ENCODE measurements at places on chromosomes 12 and 14.

DNA sequence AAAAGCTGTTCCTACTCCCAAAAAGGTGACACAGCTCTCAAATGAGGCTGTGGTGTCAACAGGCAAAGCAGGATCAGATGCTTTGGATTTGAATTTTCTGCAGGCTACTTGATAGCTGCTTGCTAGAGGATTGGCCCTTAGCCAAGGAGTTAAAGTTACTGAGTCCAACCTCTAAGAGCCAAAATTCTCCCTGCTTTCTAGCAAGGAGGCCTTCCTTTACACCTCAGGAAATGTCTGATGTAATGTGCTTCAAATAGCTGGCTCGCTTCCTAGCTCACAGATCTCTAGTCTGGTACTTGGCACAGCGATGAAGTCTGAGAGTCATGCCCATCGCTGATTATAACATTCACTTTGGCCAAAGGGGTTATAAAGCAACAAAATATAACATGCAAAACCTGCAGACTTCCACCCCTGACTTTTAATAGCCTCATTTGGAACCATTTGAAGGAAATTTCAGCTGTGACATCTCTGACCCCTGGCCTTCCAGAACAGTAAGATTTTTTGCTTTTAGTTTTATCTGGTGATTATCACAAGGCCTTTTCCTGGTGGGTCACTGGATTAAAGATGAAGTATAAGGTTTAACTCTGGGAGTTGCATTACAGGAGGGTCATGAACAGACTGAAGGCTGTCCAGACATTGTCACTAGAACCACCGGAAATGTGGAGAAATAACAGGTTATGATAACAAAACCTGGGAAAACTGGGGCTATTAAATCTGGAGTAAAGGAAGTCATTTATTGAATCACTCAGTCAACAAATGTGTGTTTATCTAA, 189.7 kb downstream of the EPS8 start:
- no peak for DNase-seq

DNA sequence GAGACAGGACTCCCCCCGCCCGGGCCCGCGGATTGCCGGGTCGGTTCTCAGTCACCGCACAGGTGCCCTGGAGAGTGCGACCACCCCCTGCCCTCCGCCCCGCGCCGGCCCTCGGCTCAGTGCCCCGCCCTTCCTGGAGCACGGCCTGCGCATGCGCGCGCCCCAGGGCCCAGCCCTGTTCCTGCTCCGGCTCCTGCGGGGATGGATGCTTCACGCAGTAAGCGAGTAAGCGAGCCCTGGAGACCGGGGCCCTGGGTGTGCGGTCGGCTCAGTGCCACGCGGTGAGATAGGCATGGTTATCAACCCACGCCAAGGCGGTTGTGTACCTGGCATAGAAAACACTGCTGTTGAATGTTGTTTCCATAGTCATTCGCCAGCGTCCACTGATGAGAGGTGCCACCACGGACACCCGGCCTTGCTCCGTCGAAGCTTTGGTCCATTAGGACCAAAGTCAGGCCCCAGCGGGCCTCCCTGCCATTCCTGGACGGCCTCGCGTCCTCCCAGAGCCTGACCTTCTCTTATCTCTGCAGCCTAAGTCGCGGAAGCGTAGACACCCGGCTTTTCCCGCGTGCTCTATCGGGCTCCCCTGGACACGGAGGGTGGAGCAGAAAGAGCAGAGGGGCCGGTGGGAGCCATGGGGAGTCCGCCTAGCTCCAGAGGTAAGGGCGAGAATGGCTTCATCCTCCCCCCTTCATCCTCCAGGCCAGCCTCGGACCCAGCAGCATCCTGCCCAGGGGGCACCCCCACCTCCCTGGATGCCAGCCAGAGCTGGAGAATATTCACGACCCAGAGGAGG, 90.6 kb downstream of the PAPOLA start:
- peak; percentile 19 for DNase-seq

GRCh38 chr12:115811929-115812328, 465.6 kb downstream of the MED13L start:
- DNase-seq = no peak

GRCh38 chr12:2959505-2960389, 550 bp downstream of the TEAD4 start:
- peak; percentile 4 for DNase-seq

DNA sequence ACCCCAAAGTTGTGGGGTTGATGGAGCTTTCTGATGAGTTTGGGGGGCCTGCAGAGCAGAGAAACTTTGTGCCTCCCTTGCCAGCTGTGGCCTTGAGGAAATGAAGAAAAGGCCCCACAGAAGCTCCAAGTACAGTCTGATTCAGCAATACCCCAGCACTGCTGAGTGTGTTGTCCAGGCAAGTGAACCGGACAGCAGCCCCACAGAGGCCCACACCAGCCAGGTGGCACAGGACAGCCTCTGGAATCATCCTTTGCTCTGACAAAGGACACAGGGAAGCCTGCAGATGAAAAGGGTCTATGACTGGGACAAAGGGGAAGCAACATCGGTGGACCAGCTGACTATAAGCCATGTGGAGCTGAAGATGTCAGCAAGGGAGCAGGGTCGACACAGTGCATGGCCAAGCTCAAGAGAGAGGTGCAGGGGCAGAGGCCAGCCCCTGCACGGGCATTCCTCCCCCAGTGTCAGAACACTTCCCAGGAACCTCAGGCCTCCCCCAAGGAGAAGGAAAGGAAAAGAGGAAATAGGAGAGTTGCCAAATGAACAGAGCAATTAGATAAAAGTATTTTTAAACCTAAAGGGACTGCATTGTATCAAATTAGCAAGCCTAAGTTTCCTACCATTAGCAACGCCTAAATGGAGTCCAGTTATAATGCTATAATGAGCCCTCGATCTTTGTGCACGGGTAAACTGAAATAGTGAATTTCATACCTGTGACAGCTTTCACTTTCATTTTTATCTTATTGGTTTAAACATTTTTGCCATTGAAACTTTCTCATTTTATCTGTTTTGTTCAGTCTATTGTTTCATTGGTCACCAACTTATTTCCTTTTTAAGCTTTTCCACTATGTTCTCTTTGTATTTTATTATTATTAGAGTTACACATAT, 46.3 kb upstream of the PTGDR start:
- DNase-seq = no peak

- no peak for DNase-seq
Measured at GRCh38 chr12:32039917-32040575, 66.6 kb upstream of the BICD1 start.

DNA sequence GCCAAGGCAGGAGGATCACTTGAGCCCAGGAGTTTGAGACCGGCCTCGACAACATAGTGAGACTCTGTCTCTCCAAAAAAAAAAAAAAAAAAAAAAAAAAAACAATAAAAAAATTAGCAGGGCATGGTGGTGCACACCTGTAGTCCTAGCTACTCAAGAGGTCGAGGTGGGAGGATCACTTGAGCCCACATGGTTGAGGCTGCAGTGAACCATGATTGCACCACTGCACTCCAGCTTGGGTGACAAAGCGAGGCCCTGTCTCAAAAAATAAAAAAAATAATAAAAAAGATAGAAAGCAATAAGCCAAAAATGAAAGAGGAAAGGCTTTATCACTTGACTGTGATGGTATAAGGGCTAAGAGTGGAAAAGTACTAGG, 10.2 kb upstream of the PEBP1 start:
- DNase-seq = no peak

DNA sequence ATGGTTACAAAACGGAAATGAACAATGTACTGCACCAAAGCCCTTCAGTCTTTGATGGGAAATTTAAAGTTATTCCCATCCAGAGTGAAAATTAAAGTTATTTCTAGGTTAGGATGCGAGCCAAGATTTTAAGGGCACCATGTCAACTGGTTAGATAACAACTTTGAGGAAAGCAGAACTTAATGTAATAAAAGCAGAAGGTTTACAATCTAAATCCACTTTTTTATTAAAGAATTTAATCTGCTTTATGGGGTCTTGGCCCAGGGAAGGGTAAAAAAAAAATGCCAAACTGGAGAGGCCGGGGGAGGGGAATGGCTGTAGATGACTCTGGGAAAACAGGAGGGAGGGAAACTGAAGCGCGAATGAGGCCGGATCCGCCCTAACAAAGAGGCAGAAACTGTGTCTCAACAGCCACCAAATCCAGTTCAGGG, 108.2 kb upstream of the ATF7IP start:
- no peak for DNase-seq

GRCh38 chr14:55238019-55238680, 33.1 kb upstream of the FBXO34 start:
- DNase-seq = no peak

- no peak for DNase-seq
Measured at GRCh38 chr12:22396735-22397134, 62.2 kb upstream of the ST8SIA1 start.

GRCh38 chr14:20652996-20653975, 11.8 kb upstream of the OR6S1 start:
- peak; percentile 58 for DNase-seq

- no peak for DNase-seq
Measured at GRCh38 chr12:118212606-118213005, 76.7 kb downstream of the PEBP1 start.

DNA sequence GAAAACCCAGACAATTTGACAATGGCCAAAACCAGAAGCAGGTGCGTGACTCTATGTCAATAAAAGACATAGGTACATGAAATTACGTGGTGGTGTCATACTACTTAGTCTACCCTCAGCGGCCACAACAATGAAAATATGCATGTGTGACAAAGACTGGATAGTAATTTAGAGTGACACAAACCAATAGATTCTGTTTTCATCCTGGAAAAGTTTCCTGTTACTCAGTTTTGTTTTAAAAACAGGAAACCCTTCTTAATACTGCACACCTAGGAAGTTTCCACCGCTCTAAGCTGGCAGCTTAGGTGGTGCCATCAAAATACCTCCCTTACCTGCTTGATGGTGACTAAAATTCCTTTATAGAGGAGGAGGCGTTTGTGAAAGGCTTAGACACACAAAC, 15.1 kb downstream of the POU6F1 start:
- no peak for DNase-seq

GRCh38 chr14:49971156-49972130, 78.6 kb downstream of the ARF6 start:
- DNase-seq = no peak

GRCh38 chr12:64125913-64126312, 96.2 kb downstream of the KICS2 start:
- DNase-seq = no peak

DNA sequence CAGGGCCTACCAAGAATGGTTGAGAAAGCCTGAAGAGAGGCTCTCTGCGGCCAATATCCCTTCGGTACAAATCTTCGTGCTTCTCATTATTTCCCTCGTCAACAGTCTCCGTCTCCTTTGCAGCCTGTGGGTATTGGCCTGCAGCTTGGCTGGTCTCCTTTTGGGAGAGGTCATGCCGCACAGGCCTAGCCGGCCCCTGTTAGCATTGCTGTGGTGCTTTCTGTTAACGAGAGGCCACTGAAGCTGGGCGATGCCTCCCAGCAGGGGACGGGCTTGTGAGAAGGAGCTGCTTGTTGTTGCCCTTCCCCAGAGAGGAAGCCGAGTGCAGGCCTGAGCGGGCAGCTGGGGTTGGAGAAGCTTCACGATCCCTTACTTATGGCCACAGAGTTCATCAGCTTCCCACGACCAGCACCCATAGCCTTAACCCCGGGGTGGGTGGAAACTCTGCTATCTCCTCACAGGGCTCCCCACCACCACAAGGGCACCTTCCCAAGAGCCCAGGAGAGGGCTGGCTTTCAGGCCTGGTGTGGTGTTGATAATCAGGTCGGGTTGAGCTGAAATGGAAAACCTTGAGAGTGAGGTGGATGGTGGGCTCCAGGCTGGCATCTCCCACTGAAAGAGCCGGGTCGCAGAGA, 228.6 kb downstream of the ZFP36L1 start:
- DNase-seq = no peak

DNA sequence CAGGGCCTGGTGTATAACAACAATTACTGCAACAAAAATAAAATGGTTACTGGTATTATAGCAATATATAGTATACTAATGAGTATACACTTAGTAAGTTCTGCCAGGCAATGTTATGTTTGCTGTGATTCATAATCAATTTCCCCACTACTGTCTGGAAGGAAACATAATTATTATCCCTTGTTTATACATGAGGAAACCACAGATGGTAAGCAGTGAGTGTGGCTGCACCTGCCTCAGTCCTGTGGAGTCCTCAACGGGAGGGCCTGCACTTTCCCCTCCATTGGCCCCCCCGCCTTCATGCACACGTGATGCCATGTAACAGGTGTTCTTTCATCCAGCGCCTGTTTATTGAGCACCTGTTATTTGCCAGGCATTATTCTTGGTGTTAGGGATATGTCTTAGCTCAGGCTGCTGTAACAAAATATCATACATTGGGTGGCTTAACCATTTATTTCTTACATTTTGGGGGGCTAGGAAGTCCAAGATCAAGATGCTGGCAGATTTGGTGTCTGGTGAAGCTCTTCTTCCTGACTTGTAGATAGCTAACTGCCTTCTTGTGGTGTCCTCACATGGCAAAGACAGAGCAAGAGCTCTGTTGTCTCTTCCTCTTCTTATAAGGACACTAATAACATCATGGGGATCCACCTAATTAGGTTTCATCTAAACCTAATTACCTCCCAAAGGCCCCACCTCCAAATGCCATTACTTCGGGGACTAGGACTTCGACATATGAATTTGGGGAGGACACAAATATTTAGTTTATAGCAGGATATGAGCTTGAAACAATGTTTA, 59.5 kb upstream of the CHGA start:
- no peak for DNase-seq

DNA sequence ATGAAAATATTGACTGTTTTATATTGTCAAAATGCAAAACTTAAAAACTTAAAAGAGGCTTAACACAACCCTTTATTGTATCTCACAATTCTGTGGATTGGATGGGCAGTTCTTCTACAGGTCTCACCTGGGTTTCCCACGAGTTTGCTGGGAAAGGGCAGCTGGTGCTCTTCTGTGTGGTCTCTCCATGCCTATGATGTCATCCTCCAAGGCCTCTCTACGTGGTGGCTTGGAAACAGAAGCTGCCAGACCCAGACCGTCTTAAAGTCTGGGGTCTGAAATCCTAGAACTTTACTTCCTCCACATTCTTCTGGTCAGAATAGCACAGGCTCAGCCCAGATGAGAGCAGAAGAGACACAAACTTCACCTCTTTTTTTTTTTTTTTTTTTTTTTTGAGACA, 36.5 kb upstream of the KICS2 start:
- DNase-seq = no peak

GRCh38 chr12:41467591-41468325, 279.6 kb downstream of the PDZRN4 start:
- DNase-seq = no peak

DNA sequence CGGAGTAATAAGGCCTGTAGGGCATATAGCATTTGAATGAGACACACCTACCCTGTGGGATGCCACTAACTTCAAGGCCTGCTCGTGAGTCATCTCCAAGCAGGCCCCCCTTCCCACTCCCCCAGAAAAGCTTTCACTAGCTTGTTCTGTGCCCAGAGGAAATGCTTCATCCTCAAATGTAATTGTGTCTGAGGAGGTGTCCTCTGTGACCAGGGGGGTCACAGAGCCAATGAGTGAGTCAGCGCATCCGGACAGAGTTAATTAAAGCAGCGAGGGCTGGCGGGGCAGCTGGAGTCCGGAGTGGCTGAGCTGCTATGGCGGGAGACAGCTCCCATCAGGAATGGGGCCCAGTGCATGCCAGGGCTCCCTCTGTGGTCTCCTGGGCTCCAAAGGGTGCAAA, 27.0 kb upstream of the ESRRB start:
- no peak for DNase-seq
